ENCODE measurements at places on chromosomes 3 and 15.

DNA sequence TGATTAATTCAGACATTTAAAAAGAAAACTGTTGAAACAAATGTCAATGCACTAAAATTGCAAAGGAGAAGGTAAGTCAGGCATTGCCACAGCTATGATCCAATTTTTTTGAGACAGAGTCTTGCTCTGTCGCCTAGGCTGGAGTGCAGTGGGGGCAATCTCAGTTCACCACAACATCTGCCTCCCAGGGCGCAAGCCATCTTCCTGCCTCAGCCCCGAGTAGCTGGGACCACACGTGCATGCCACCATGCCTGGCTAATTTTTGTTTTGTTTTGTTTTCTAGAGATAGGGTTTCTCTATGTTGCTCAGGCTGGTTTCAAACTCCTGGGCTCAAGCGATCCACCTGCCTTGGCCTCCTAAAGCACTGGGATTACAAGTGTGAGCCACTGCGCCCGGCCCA, 117.6 kb downstream of the FMN1 start:
- DNase-seq: no peak

DNA sequence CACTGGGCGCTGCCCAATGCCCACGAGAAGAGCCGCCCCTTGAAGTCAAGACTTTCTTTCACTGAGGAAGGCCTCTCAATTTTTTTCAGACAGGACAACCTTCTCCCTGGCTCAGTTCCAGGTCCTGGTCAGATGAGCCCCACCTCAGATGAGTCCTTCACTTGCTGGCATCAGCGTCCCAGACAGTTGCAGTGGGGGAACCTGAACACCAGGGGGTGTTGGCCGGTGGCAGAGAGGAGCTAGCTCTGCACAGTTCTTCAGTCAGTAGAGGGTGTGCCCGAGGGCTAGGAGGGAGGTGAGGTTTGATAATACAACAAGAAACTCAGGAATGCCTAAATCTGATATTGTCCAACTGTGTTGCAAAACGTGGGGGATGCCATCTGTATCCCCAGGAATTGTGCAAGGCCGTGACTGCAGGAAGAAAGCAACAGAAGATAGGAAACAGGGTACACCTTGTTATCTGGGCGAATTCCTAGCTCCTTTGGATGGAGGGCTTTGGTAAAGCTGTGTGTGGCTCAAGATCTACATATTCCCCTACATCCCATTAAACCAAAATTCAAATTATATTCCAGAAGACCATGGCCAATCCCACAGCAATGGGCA, 34.3 kb downstream of the CCR3 start:
- DNase-seq: peak; percentile 55

DNA sequence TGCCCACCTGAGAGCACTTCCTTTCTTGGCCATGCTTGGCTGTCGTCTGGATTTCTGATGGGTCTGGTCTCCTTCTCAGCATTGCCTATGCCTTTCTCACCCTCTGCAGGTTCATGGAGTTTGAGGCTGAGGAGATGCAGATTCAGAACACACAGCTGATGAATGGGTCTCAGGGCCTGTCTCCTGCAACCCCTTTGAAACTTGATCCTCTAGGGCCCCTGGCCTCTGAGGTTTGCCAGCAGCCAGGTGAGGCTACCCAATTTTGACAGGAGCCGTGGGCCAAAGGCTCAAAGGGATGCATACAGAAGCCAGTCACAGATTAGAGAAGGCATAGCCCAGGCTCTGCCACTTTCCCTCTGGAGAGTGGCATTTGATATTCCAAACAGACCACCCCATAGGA, 10.5 kb downstream of the NUTM1 start:
- no peak for DNase-seq

- DNase-seq: no peak
These were observed at the start of gene FGF12 for GRCh38 chr3:192727032-192727847. TSS of gene FGF12 (minus strand) at chr3:192727541.

GRCh38 chr3:187102073-187102634, 37.1 kb downstream of the RPL39L start:
- DNase-seq: no peak

DNA sequence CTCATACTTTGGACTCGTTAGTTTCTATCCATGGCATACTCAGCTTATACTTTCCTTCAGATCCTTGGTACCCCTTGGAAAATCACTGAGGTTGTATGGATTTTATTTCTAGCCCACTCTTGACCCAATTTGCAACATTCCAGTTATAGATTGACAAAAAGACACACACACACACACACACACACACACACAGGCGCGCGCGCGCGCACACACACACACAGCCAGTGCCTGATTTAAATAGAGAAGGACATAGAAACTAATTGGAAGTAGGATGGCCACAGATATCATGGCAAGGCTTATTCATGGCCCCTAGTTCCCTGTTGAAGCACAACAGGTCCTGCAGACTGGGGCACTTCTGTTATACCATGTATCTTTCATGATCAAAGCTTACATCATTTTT, 89.1 kb upstream of the CFAP20DC start:
- DNase-seq: no peak

DNA sequence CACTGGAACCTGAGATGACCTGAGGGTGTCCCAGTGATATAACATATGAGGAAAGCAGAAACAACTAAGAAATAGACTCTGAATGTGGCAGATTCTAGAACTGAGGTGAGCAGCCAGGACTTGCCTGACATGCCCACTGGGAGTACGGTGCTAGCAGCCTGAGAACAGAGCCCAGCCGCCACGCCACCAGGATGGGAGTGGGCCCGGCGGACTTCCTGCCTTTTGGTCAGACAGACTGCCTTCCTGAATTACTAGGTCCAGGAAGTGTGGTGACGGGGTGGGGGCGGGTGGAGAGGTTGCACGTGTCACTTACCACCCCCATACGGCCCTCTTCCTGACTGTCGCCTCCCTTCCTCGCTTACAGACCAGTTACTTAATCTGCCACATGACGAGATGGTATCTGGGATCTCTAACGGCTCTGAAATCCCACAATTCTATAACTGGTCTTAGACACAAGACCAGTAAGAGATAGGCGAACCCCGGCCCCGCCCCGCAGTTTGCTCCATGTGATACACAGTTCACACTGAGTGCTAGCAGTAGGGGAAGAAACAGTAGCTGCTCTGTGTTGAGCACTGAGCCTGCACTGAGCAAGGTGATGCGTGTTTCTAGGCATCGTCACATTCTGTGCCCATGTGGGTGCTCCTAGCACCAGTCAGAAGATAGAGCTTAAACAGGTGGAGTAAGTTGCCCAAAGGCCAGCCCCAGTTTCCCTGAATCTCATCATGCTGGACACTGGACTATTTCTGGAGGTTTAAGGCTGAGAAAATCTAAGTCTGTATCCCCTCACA, 95.7 kb downstream of the CPN2 start:
- peak; percentile 21 for DNase-seq

DNA sequence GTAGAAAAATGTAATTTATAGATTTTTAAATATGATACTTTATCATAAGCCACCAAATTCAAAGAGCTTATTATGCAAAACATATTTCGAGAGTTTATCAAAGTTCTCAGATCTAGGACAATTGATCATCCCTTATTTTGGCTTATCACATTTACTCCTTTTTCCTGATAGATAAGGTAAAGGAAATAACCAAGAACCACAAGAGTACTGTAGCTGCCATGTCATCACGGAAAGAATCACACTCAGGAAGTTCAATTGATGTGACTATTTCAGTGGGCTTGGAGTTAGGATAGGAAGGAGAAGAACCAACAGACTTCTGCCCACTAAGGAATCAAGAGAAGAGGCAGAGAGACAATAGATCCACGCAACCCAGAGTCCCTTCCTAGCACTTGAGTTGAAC, 142.7 kb upstream of the TMCO5A start:
- DNase-seq: no peak

- DNase-seq: no peak
These were observed 2.4 kb upstream of the SKIC8 start for GRCh38 chr15:78301828-78302227.

DNA sequence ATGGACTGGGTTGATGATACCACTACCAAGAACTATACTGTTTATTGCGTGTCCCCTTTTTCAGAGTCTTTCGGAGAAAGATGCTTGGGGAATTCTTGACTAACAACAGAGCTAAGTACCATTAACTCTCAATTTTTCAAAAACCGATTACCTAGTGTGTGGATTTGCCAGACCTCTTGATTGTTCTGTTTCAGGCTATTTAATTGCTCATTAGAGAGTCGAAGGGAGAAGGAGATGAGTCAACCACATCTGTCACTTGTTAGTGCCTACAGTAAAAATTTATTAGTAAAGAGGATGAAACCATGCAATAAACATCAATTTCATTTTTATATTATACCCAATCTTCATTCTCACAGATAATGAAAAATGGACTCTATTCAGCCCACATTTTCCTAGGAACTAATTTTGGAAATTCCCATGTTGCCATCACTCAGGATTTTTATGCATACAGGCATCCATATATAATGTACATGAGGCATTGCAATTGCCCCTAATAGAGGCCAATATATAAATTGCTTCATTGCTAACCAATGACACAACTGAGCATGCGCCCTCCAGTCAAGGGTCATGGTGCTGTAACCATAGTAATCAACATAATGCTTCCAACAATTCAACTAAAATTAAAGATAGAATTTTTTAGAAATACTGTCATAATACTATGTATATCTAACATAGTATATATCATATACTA, 541.7 kb downstream of the TBL1XR1 start:
- no peak for DNase-seq

DNA sequence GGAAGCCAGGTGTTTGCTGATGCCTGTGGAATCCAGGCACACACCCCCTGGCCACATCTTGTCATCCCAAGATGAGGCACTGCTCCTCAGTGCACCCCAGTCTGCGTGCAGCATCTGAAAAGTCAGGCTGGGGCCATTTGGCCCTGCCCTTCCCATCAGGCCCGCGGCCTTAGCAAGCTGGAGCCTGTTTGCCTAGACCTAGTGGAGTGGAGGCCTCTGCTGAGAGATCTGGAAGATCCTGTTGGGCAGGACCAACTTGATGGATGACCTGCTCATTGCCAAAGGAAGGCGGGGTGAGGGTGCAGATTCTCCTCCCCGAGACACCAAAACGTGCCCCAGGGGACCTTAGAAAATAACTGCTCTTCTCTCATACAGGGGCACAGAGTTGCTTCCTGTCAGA, 220.2 kb downstream of the SHQ1 start:
- no peak for DNase-seq

DNA sequence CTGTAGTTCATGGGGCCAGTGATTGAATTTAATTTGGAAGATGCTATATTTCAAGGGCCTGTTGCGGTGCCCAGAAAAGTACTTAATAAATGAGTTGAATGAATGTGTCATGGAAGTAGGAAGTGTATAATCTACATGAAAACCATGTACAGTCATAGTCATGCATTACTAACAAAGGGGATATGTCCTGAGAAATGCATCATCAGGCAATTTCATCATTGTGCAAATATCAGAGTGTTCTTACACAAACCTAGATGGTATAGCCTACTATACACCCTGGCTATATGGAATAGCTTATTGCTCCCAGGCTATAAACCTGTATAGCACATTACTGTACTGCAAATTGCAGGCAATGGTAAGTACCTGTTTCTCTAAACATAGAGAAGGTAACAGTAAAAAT, 10.7 kb upstream of the MYO5C start:
- DNase-seq: no peak

- no peak for DNase-seq
These were observed 49.9 kb downstream of the RPLP1 start for GRCh38 chr15:69502470-69503045.

DNA sequence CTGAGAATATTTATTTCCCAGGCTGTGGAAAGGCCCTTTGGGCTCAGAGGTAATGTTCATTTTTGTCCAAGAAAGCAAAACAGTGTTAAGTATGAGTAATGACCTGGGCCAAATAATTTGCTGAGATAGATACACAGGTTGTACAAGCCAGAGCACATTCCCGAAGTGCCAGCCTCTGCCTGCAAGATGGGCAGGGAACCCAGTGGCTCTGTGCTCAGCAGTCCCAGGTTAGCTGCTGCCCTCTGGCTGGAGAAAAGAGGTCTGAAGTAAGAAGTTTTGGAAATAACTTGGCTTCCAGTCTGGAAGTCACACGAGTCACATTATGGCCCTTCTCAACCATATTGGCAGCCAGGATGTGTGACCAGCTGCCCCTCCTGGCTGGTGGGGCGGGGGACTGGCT, 20.2 kb downstream of the MYZAP start:
- no peak for DNase-seq

- DNase-seq: no peak
These were observed 130.1 kb downstream of the EDEM1 start for GRCh38 chr3:5317557-5317956.

DNA sequence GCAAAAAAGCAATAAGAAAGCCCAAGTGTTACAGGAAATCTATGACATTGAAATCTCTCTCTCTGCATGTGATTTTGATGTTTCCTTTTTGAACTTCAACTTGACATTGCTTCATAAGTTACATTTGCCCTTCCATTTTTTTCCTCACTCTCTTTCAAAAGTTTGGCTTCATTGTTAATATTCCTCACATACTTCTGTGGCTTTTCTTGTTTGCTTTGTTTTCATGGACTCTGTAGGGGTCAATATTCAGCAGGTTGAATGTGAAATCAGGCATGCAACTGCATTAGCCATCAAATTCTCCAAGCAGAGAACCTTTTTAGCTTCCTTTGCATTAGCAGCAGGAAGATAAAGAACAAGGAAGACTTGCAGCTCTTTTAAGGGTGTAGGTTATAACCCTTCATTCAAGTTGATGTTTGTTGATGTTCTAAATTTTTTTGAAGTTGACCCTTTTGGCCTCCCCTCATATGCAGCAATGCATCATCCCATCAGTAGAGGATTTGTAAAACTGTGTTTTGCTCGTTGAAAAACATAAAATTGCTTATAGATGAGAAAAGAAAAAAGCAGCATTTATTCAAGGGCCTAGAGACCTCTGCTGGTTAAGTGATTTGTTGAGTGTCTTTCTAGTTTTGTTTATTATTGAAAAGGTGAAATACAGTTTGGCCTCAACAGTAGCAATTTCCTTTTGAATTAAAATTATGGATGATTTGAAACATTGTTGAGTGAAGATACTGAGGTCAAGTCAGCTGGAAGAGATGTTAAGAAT, 211.4 kb downstream of the IL5RA start:
- DNase-seq: no peak

DNA sequence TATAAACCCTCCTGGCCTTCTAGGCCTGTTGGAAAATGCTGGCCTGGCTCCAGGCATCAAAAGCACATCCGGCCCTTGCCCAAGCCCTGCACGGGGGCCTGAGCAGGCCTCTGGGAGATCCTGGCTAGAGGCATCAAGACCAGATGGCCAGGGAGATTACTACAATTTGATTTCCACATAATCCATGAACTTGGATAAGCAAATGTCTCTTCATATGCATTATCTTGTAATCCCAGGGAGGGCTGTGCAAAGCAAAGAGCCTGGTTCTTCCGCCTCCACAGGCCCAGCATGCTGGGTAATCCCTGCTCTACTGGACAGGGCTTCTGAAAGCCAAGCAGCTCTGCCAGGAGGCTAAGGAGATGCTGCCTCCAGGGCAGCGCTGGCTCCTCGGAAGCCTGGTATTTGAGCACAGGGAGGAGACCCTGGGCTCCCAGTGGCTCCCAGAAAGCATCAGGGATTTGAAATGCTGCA, 18.2 kb downstream of the MRPL46 start:
- no peak for DNase-seq

- no peak for DNase-seq
These were observed 29.5 kb upstream of the ZNF445 start for GRCh38 chr3:44506961-44507360.

- no peak for DNase-seq
These were observed 186.7 kb downstream of the SSR3 start for GRCh38 chr3:156368189-156368588.
